EH (cell line): ENCODE measurements at places on chromosomes 5 and 9.

GRCh38 chr5:33235304-33235703 is 205.5 kb upstream of the TARS1 start:
- no peak for DNase-seq

GRCh38 chr5:80482578-80482977 is 5.3 kb upstream of the FAM151B start:
- DNase-seq = no peak

- no peak for DNase-seq
Measured at GRCh38 chr5:115070737-115071136, 99.0 kb downstream of the TRIM36 start.

- peak; percentile 82 for DNase-seq
Measured at GRCh38 chr9:128987805-128988204, 40.3 kb downstream of the NUP188 start.

- DNase-seq = no peak
Measured at GRCh38 chr9:653856-654387, 187.6 kb upstream of the DMRT1 start.

DNA sequence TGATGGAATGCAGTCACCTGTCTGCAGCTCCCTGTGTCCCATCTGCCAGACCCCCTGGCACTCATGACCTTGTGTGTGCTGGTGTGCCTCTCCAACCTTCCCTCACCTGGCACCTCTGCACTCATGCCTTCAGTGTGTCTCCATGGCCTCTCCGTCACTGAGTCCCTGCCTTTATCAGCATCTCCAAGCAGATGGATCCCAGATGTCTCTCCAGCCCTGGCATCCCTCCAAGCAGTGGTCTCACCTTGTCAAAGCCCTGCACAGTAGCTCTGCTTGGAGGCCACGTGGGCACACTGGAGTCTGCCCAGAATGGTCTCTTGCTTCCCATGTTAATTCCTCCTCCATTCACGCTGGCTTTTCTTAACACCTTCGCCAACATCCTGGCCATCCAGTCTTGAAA is 84.8 kb downstream of the DAP start:
- no peak for DNase-seq

- DNase-seq = peak; percentile 42
Measured at GRCh38 chr5:130109152-130109551, 204.9 kb downstream of the CHSY3 start.

- peak; percentile 87 for DNase-seq
Measured at GRCh38 chr5:82312373-82312856, 34.3 kb upstream of the RPS23 start.

- DNase-seq = no peak
Measured at GRCh38 chr5:95022967-95023695, 261.8 kb downstream of the MCTP1 start.

- DNase-seq = no peak
Measured at GRCh38 chr9:121895358-121895757, 197.8 kb downstream of the TTLL11 start.

DNA sequence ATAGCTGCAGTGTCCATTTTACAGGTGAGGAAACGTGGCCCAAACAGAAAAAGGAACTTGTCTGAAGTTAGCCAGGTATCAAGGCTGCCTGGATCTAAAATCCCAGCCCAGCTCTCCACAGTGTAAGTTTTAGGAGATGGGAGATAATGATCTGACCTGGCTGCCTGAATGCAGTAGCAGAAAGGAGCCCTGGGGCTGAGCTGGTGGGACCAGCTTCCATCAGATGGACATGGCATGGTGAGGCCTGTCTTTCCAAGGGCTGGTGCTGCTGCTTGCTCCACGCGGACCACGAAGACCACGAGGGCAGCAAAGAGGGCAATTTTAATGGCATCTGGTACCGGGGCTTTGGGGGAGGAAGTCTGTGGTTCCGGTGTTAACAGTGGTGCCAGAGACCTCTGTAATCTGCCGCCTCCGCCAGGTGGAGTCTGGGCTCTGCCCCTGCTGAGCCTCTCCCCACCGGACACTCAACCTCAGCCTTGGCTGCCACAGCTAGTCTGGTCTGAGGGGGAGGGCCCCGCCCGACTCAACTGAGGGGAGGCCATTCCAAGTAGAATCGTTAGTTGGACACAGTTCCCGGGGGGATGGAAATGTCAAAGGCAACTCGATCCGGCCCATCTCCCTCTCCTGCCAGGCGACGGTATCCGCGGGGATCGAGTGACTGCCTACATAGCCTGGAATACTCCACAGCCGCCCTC is 650 bp downstream of the MYORG start:
- DNase-seq = peak; percentile 20

- no peak for DNase-seq
Measured at GRCh38 chr5:1067141-1068121, 44.4 kb downstream of the SLC12A7 start.

GRCh38 chr5:134585966-134586365 is 46.7 kb downstream of the SAR1B start:
- no peak for DNase-seq

- DNase-seq = peak; percentile 55
Measured at GRCh38 chr5:65076251-65076869, 307.6 kb downstream of the CWC27 start.

DNA sequence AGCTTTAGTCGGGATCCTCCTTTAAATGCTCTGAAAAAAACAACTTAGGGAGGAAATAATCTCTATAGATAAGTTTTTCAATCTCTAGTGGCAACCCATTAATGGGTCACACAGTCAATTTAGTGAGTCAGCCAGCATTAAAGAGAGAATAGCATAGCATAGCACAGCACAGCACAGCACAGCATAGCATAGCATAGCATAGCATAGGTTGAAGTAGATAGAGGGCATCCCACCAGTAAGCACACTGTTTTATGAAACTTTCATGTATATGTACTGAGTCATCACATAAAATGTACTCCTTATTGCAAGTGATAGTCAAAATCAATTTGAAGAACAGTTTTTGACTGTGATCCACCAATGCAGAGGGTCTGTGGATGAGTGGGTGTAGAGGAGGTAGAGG is 522.9 kb downstream of the CCDC171 start:
- DNase-seq = peak; percentile 34

GRCh38 chr9:98214811-98215210 is 22.4 kb upstream of the CORO2A start:
- no peak for DNase-seq

GRCh38 chr5:55633574-55634208 is 78.4 kb downstream of the SLC38A9 start:
- peak; percentile 70 for DNase-seq

GRCh38 chr9:3912817-3913216 is 387.0 kb upstream of the RFX3 start:
- peak; percentile 82 for DNase-seq
